ENCODE measurements at places on chromosomes 7 and 10. TPM values are rescaled to one million over a fixed set of nuclear protein-coding genes. Genes with fewer than 3 reads are reported as not detected.

DNA sequence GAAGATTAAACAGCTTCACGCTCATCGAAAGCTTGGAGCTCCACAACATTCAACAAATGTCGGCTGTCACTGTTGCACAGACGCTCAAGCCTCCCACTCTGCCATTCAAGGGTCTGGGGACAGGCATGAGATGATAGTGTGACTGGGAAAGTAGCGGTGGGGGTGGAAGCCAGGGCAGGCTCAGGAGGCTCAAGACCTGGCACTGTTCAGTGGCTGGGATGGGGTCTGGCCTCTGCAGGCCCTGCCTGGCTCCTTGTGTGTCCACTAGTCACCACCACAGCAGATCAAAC, 13.5 kb upstream of the GTPBP4 start:
- no peak for DNase-seq
- peaks cover 3% of the 10 kb centered on the region for H3K27me3 ChIP-seq
- peaks cover 5% of the 10 kb centered on the region for H3K36me3 ChIP-seq

GRCh38 chr7:157564517-157565177, 227.8 kb downstream of the DNAJB6 start:
- H3K27me3 ChIP-seq = no peaks in the 10 kb centered on the region
- no peak overlapping the region for H3K4me3 ChIP-seq
- H3K4me1 ChIP-seq = peaks cover 18% of the 10 kb centered on the region
- H3K36me3 ChIP-seq = no peaks in the 10 kb centered on the region
- DNase-seq = no peak
- no peak overlapping the region for H3K27ac ChIP-seq

GRCh38 chr10:93070378-93071176, 3.1 kb upstream of the CYP26A1 start:
- DNase-seq = no peak
- H3K4me3 ChIP-seq = no peak overlapping the region
- peaks cover 71% of the 10 kb centered on the region for H3K27me3 ChIP-seq
- H3K4me1 ChIP-seq = peaks cover 29% of the 10 kb centered on the region

DNA sequence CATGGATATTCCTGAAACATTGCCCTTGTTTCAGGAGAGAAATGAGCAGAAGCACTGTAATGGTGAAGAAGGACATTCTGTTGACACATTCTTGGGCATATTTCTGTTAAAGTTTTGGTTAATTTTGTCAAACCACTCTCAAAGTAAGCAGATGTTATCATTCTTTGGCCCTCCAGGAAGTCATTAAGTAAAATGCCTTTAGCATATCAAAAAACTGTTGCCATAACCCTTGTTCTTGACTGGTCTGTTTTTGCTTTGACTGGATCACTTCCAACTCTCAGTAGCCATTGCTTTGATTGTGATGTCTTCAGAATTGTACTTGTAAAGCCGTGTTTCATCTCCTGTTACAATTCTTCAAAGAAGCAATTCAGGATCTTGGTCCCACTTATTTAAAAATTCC, 404.3 kb upstream of the LRRTM3 start:
- no peaks in the 10 kb centered on the region for H3K36me3 ChIP-seq
- DNase-seq = no peak
- H3K4me3 ChIP-seq = no peak overlapping the region
- H3K27ac ChIP-seq = no peak overlapping the region
- H3K4me1 ChIP-seq = no peaks in the 10 kb centered on the region

DNA sequence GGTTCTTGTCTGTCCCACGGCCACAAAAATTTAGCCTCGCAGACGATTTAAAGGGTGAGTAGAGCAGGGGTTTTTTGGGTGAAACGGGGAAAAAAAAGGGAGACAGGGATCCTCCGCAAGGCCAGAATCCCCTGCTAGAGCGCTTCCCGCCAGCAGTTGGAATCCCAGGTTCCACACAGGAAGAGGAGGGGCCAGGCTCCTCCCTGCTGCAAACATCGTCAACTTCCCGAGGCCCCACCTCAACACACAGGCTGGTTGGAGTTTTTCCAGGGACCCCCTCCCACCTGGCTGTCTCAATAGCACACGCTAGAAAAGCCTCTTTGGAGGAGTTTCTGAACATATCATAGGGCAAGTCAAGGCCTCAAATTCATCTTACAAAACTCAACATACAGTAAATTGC, 112.7 kb downstream of the MTERF1 start:
- H3K4me3 ChIP-seq = no peak overlapping the region
- no peak for DNase-seq
- H3K4me1 ChIP-seq = no peaks in the 10 kb centered on the region
- H3K27me3 ChIP-seq = no peaks in the 10 kb centered on the region
- no peaks in the 10 kb centered on the region for H3K36me3 ChIP-seq
- no peak overlapping the region for H3K27ac ChIP-seq

GRCh38 chr7:45069444-45070253, 19.1 kb downstream of the NACAD start:
- peaks cover 5% of the 10 kb centered on the region for H3K4me1 ChIP-seq
- H3K4me3 ChIP-seq = no peak overlapping the region
- no peak for DNase-seq
- no peak overlapping the region for H3K27ac ChIP-seq
- peaks cover 53% of the 10 kb centered on the region for H3K36me3 ChIP-seq

DNA sequence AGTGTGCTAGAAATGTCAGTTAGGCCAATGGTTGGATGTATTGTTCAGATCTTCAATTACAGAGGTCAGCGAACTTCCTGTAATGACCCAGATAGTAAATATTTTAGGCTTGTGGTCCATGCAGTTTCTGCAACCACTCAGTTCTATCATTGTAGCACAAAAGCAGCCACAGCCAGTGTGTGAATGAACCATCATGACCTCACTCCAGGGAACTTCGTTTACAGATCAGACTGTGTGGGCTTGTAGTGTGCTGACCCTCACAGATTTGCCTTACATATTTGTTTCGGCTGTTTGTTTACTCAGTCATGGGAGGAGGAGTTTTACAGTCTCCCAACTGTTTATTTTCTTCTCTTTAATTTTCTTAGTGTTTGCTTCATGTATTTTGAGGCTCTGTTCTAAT, 55.4 kb downstream of the LANCL2 start:
- no peaks in the 10 kb centered on the region for H3K36me3 ChIP-seq
- no peak for DNase-seq

GRCh38 chr10:91238191-91238590, 17.7 kb downstream of the PCGF5 start:
- H3K4me3 ChIP-seq = no peak overlapping the region
- peaks cover 11% of the 10 kb centered on the region for H3K36me3 ChIP-seq
- no peak for DNase-seq

Gene OR2A1
- total RNA-seq = not detected

Gene PPP1R9A
- not detected for total RNA-seq

Gene IDI1
- 66.0 TPM for total RNA-seq

Gene GGCT
- 76.8 TPM for total RNA-seq

Gene ASAH2
- 0.05 TPM for total RNA-seq
